Suprapubic skin (tissue), 4 donors: ENCODE measurements at places on chromosomes 2 and 18.
A peak's percentile ranks its signal among the peaks of the same experiment; 100 is the strongest.

DNA sequence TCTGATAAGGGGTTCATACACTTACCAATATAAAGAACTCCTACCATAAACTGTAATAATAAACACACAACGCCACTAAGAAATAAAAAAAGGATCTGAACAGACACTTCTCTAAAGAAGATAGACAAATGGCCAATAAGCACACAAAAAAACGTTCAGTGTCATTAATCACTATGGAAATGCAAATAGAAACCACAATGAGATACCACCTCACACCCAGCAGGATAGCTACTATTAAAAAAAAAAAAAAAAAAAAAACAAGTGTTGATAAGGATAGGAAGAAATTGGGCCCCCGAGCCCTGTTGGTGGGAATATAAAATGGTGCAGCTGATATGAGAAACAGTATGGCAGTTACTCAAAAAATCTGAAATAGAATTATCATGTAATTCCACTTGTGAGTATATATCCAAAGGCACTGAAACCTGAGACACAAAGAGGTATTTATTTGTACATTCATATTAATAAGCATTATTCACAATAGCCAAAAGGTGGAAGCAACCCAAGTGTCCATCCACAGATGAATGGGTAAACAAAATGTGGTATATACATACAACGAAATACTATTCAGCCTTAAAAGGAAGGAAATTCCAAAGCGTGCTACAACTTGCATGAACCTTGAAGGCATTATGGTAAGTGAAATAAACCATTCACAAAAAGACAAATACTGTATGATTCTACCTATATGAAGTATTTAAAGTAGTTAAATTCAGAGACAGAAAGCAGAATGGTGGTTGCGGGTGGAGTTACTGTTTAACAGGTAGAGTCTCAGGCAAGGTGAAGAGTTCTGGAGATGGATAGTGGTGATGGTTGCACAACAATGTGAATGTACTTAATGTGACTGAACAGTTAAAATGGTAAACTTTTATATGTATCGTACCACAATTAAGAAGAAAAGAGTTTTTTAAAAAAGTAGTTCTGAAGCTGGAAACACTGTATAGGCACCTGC, 17.9 kb downstream of the REV1 start:
- no peak for DNase-seq

GRCh38 chr2:38417745-38418689, 40.9 kb upstream of the ATL2 start:
- DNase-seq, result no peak

- no peak for DNase-seq
Measured at GRCh38 chr2:28624793-28625701, 126.6 kb upstream of the PPP1CB start.

DNA sequence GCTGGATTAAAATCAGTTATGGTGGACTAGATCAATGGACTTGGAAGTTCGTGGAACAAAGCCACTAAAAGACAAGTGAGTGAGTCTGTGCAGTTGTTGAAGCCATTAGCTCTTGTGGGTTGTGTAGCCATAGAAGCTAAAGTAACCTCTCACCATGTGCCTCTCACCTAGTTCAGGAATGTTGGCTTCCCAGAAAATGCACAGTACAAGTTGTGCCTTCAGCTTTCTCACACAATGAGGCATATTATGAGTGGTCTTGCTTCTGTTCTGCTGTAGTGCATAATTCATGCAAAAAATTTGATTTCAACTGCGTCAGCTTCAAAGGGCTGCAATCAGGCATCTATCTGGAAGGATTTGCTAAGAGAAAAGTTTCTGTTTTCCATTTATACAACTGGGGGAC, 26.2 kb downstream of the CERS6 start:
- DNase-seq, result no peak

- no peak for DNase-seq
Measured at GRCh38 chr2:54149638-54150441, 34.4 kb downstream of the ACYP2 start.

DNA sequence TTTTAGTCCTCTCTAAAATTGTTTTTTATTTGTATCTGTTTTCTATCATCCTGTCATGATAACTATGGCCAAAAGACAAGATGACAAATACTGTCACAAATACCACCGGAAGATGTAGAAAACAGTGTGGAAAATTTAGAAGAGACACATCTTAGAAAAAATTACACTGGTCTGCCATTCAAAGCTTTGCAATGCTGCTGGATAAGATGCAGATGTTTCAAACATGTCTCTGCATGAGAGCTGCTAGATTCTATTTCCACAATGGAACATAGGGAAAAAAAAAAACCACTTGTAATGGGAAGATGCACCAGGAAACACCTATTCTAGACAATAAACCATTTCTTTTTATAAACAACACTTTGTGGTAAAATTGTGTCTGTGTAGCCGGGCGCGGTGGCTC, 5.8 kb upstream of the TAF1B start:
- DNase-seq, result no peak

- DNase-seq, result no peak
Measured at GRCh38 chr2:101872480-101872879, 119.3 kb upstream of the IL1R2 start.

DNA sequence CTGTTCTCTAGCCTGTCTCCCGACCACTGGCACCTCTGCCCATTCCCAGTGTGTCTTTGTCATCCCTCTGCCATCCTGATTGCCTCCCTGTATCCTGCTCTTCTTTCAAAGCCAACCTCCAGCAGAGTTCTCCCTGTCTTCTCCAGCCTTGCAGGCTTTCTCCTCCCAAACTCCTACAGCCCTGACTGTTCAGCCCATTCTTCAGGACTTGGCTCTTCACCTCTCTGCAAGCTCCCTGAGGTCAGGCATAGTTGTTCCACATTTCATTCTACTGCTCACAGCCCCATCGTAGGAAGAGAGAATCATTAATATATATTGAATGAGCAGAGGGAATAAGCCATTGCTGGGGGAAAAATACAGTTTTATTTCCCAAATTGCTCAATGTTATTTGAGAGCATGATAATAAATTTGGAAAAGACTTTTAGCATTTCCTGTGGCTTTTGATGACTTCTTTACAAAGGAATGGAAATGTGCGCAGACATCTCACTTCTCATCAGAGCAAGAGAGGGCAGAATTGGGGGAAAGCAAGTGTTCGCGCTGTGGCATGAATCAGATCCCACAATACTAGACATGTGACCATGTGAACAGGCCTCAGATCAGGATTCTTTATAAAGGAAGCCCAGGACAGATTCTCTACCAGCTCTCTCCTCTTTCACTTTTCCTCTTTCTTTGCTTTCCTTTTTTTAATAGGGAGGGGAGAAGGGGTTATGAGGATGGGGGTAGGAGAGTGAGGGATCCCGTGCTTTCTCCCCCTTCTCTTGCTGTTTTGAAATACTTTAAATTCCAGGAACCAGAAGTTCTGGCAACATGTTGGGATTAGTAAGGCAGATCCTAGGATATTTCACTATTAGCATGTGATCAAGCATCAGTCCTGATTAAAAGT, 37.4 kb downstream of the EPAS1 start:
- peak; percentile 40 for DNase-seq

GRCh38 chr2:105917688-105918087, 173.0 kb downstream of the NCK2 start:
- DNase-seq, result no peak

DNA sequence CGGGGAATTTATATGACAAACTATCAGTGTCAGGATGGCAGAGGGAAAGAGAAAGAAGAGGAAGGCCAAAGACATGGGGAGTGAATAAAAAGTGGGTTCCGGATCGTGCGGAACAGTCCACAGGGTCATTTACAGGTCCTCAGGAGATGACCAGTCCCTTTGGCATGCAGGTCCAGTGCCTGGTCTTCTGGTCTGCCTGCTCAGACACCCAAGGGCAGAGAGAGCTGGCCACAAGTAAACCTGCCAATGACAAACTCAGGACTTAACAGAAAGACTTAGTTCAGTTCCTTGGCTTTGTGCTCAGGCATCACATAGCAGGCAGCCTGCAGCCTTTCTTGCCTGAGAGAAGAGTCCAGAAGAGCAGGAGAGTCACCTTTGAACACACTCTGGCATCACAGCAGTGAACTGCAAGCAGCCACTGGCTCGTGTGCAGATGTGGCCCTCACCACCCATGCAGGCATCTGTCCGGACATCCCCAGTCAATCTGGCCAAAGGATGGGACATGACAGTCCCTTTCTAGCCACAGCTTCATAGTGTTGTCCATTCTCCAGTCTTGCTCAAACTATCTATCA, 14.0 kb downstream of the TMEM127 start:
- no peak for DNase-seq

DNA sequence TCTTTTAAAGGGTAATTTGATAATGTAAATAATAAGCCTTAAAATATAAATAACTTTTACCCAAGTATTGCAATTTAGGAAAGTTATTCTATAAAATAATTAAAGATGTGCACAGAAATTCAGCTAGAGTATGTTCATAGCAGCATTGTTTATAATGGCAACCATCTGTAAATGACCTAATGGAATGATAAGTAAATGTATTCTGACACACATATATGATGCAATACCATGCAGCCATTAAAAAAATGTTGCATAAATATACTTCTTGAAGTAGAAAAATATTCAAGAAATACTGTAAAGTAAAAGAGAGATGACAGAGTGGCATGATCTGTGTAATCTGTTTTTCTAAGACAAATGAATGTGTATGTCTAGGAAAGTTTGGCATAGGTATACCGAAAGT, 545.7 kb downstream of the ZEB2 start:
- DNase-seq, result no peak

DNA sequence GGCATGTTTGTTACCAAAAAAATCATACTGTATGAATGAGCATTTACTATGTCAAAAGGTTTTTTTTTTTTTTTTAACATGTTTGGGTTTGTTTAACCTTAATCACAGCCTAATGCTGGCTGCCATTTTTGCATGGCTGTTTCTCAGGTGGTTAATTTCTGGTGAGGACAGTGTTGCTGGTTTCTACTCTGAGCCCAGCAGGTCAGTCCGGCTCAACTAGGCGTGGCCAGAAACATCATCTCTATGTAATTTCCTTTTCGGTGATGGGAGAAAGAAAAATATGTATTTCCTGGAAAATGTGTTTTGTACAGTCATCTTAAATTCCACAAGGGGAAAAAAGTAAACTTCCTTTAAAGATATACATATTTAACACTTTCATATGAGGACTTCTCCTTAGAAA, 24.9 kb upstream of the BZW1 start:
- DNase-seq, result no peak

GRCh38 chr2:191143791-191144190, 7.0 kb downstream of the STAT4 start:
- no peak for DNase-seq

DNA sequence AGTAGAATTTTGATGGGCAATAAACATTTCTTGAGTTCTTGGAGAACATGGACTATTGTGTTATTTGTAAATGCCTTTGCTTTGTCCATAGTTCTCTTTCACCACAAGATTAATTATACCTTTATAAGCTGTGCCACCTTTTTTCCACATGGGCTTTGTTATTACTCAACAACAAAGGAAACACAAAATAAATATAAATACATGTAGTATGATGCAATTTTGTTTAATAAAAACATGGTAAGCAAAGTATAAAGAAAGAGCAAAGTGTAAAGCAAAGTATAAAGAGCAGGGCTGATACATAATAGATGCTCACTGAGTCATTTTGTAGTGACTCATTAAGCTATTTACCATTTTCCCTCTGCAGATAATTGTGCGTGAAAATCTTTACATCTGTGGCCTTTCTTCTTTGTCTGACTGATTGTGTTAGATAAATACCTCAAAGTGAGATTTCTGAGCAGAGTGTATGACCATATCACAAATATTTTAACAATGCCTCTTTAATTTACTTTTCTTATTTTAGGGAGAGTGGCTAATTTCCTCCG, 80.9 kb downstream of the CERS6 start:
- DNase-seq, result no peak

GRCh38 chr2:26033270-26033817, 540 bp upstream of the RAB10 start:
- peak; percentile 89 for DNase-seq

- no peak for DNase-seq
Measured at GRCh38 chr2:236563953-236564352, 5.7 kb upstream of the ACKR3 start.

GRCh38 chr2:215790523-215791421, 222.6 kb downstream of the MREG start:
- no peak for DNase-seq

DNA sequence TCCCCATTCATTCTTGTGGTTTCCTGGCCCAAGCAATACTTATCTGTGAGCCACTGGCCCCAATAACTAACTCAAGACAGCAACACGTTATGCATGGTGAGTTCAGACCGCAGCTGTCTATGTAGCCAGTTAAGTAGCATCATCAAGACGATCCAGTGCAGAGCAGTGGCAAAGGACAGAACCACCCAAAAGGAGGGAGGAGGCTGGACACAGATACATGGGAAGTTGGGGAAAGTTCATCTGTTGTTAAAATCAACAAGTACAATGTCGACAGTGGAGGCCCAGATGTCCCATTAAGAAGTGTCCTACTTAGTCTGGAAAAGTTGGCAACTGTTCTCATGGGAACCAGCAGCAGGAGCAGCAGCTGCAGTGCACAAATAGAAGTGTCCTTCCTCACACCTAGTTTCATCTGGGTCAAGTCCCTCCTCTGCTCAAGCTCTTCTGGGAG, 106.9 kb upstream of the THOC1 start:
- DNase-seq, result no peak

- no peak for DNase-seq
Measured at GRCh38 chr2:205811387-205811786, 129.1 kb downstream of the NRP2 start.

- no peak for DNase-seq
Measured at GRCh38 chr2:21395366-21395765, 271.6 kb downstream of the TDRD15 start.
